ENCODE measurements at places on chromosomes 1 and 21.

- no peak for DNase-seq
Measured at GRCh38 chr1:7873801-7874795, 21.2 kb upstream of the UTS2 start.

DNA sequence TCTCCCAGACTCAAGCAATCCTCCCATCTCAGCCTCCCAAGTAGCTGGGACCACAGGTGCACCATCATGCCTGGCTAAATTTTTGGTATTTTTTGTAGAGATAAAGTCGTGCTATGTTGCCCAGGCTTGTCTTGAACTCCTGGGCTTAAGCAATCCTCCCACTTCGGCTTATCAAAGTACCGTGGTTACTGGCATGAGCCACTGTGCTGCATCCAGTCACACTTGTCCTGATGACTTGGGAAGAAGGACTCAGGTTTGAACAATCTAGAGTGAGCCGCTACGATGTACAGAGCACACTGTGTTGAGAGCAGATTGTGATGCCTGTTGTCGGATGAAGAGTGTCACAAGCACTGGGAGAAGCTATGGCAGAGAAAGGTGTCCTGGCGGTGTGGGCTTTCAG, 27.2 kb downstream of the RNF187 start:
- DNase-seq: no peak

- peak; percentile 61 for DNase-seq
Measured at GRCh38 chr1:235017719-235018118, 110.9 kb downstream of the TOMM20 start.

DNA sequence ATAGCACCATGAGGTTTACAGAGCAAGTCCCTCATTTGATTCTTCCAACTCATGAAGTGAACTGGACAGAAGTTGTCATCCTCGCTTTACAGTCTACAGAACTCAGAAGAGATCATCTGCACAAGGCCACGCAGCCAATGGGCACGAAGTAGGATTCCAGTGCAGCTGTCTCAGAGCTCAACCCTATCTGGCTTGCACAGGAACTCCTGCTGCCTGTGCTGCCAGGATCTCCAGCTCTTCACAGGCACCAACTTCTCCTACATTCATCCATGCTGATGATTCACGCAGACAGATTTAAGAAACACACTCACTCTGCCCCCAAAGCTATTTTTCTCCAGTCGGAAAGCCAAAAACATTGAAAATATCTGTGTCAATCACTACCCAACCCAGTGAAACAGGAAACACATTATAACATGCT, 157.0 kb downstream of the RERE start:
- DNase-seq: peak; percentile 92

DNA sequence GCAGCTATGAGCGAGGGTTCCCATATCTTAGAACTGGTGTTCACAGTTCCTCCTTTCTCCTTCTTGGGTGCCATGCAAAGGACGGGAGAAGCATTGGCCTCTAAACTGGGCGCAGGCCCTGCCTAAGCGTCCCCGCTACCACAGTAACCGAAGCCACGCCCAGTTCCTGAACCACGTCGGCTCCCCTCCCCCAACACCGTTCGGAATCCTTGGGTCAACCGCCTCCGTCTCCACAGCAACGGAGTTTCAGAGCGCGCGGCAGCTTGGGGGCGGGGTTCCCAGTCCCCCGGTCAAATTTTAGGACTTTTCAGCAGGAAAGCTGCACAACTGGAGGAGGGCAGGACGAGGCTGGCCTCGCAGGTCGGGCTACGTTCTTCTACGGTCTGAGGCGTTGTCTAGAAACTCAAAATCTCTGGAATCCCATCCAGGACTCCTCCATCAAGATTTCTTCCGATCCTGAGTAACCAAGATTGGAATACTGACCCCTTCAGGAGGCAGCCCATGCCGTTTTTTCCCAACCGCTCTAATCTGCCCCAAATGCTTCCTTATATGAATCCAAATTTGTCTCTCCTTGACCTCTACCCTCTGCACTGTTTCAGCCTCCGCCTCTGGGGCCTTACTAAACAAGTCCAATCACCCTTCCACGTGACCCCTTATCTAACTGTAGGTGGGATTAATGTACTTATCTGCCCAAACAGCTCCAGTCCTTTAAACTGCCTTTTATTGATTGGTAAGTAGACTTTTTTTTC, at the start of gene SPAG17:
TSS of gene SPAG17 (minus strand) at position 145 of the 749 bp plus-strand sequence. CDS start at position 74, 71 bp downstream.
- peak; percentile 73 for DNase-seq

DNA sequence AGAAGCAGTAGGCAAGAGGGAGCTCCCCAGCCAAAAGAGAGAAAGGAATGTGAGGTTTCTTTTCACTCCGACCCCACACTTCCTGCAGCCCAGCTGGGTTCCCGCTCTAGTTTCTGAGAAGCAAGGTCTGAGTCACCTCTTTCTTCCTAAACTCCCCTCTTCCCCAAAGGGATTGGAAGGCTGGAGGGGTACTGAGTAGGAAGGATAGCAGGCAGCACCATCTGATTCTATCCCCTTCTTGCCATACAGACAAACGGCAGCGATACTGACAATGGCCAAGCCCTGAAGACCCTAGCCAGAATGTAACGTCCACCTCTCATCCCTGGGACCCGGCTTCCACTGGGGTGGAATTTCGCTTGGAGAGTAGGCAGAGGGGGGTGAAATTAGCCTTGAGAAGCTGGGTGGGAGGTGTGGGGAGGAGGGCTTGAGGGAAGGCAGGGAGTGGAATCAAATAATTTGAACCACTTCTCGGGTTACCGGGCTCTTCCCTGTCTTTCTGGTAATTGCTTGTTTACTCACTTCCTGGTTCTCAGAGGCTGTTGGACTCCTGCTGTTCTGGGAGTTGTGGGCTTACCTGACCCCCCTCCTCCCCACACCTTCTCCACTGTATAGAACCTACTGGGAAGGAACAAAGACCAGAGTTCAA, 13.2 kb downstream of the IER5 start:
- DNase-seq: peak; percentile 88

- DNase-seq: peak; percentile 45
Measured at GRCh38 chr1:28129150-28129549, 40.7 kb upstream of the EYA3 start.

GRCh38 chr1:61950418-61950817, 208.1 kb downstream of the PATJ start:
- DNase-seq: no peak

DNA sequence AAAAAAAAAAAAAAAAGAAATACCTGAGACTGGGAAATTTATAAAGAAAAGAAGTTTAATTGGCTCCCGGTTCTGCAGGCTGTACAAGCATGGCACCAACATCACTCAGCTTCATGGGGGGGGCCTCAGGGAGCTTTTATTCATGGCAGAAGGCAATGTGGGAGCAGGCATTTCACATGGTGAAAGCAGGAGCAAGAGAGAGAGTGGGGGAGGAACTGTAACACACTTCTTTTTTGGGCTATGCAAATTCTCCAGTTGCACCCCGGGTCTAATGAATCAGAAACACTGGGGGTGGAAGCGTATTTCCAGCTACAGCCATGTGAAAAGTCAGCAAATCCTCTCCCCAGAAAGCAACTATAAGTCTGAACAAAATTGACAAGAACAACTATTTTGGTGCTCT, 11.8 kb upstream of the SOD1 start:
- DNase-seq: no peak

Measured in fibroblast of upper back skin (primary cell).